ENCODE measurements at places on chromosomes 6 and 20.

GRCh38 chr6:161125591-161125990, 134.0 kb downstream of the MAP3K4 start:
- DNase-seq: no peak

GRCh38 chr6:94278146-94278545, 858.8 kb upstream of the EPHA7 start:
- no peak for DNase-seq

DNA sequence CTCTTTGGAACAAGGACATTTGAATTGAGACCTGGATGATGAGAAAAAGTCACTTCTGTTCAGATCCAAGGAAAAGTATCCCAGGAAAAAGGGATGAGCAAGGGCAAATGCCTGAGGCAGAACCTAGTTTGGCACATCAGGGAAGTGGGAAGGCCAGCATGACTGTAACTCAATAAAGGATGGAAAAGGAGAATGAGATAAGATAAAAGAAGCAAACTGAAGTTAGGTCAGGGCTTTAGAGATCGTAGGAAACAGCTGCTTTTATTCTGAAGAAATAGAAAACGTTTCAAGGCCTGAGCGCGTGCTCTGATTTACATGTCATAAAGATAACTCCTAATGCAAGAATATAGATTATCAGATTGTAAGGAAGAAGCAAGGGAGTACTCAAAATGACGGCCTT, 450.0 kb downstream of the FRK start:
- DNase-seq: no peak

DNA sequence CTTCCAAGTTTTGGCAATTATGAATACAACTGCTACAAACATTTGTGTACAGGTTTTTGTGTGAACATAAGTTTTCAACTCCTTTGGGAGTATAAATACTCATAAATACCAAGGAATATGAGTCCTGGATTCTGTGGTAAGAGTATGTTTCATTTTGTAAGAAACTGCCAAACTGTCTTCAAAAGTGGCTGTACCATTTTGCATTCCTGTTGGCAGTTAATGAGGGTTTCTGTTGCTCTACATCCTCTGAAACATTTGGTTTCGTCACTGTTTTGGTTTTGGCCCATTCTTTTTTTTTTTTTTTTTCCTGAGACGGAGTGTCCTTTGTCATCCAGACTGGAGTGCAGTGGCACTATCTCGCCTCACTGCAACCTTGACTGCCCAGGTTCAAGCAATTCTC, 8.5 kb downstream of the AP5S1 start:
- DNase-seq: no peak

GRCh38 chr6:5986861-5987260, 19.9 kb downstream of the NRN1 start:
- DNase-seq: no peak

GRCh38 chr6:47741807-47742206, 40.0 kb upstream of the OPN5 start:
- peak; percentile 40 for DNase-seq

- DNase-seq: no peak
Measured at GRCh38 chr6:54031169-54031568, 80.1 kb upstream of the MLIP start.

GRCh38 chr6:17741507-17741906, 34.8 kb upstream of the NUP153 start:
- DNase-seq: no peak

DNA sequence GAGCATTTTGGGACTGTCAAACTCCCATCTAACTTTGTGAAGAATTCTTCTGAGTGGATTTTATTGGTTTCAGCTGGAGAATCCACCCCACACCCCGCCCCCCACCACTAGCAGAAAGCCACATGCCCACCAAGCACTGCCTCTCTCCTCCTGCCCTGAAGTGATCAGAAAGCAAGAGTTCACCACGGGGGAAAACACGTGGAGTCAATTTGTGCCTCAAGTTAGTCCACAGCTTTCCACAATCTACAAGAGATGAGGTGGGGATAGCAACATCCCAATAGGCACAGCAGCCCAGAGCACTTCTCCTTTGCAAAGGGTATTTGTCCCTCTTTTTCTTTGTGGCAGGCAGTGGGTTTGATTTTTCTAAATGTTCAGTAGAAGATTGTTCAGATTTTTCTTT, 177.3 kb upstream of the NT5E start:
- no peak for DNase-seq

DNA sequence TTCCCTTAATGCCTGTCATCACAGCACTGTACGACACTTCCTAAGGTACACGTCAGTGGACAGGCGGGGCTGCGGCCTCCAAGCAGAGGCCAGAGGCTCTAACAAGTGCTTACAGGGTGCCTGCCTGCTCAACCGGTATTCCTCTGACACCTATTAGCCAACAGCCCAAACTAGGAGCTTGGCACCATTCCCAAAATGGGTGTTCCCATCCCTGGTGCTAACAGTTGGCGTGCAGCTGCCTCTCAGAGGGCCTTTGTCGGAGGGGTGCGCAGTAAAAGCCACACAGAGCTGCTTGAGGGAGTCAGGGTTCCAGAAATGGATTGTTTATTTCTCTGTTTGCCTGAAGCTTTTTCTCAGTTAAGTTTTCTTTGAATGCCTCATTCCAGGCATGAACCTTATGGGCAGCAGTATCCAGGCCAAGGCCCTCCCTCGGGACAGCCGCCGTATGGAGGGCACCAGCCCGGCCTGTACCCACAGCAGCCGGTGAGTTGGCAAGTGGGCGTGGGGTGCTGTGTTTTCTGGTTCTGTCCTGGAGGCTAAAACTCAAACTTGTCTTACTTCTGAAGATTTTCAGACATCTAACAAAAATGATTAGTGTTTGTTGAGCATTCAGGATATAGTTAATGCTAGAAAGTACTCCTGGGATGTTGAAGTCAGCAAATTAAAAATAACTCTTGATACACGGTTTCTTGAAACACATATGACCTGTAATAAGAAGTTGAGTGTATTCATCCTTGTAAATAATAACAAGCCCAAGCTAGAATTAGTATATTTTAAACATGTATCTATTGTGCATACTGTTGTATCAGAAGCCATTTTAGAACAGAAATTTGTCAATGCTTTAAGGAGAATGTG, 124.7 kb downstream of the TMEM242 start:
- DNase-seq: no peak

DNA sequence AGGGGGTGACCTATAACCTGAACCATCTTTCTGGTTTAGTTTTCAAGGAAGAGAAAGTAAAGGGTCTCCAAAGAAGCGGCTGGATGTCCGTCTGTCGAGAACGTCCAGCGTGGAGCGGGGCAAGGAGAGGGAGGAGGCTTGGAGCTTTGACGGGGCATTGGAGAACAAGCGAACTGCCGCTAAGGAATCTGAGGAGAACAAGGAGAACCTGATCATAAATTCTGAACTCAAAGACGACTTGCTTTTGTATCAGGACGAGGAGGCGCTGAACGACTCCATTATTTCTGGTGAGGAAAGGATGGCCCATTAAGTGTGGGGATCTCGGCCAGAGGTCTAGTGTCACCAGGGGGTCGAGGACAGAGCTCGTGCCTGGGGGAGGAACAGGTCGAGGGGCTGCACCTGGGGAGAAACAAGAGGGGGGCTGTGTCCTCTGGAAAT, 159.2 kb downstream of the SYCP2 start:
- DNase-seq: no peak

GRCh38 chr6:157020881-157021343, 243.7 kb downstream of the ARID1B start:
- DNase-seq: no peak

DNA sequence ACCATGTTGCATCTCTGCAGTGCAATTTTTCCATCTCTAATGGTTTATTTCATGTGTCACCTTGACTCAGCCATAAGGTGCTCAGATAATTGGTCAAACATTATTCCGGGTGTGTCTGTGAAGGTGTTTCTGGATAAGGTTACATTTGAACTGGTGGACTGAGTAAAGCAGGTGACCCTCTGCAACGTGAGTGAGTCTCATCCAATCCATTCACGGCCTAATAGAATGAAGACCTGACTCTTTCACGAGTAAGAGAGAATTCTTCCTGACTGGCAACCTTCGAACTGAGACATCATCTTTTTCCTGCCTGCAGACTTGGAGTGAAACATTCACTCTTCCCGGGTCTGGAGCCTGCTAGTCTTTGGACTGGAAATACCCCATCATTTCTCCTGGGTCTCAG, 77.1 kb upstream of the SLC22A23 start:
- no peak for DNase-seq

GRCh38 chr6:132400883-132401617, at the start of gene MOXD1:
Gene MOXD1 (minus strand): TSS chr6:132401475. CDS start chr6:132401426, 49 bp downstream.
- peak; percentile 64 for DNase-seq

DNA sequence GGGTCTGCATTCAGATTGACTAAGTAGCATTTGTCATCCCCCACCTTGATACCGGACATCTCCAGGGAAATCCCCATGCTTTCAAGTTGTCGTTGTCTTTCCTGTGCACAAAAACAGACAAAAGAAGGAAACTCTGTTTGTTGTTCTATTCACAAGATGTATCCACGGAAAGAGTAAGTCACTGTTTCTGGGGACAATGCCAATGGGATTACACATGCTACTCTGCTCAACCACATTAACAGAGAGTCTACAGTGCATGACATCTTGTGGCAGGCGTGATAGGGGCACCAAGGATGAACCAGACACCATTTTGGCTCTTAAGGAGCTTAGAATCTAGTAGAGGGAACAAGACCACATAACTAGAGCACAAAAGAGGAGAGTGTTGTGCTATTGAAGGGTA, 124.4 kb upstream of the NUP153 start:
- DNase-seq: no peak

- peak; percentile 80 for DNase-seq
Measured at GRCh38 chr6:42367353-42368011, 84.2 kb downstream of the TRERF1 start.

GRCh38 chr6:10582774-10583508, 61.8 kb downstream of the GCNT2 start:
- DNase-seq: no peak

DNA sequence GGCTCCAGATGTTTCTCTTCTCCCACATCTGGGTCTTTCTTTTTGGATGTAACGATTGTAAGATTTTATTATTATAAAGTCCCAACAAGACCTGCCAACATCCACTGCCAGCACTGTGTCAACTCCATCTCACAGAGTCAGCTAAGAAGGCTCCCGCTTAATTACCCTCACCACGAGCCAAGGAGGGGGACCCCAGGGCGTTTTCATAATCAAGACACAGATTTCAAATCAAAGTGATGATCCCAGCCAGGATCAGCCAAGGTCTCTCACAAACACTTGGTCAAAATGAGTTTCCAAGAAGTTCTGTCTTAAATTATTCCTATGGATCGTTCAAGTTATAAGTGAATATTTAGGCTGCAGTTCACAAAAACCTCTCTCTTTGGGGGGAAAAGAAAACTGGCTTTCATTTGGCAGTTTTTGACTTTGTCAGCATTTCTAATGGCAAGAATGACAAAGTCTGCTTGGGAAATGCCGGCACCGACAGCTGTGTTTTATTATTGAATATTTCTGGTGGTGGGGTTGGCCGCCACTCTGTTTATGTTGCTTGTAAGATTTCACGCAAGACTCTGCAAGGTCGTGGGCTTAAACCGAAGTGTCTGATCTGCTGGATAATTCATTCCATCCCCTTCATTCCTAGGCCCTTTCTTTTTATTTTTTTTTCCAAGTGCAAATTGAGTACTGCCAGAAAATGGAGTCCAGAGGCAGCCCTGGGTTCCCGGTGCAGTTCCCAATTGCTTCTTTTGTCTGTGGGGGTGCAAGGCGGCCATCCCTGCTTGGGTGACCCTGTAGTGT, 170.2 kb upstream of the PMEPA1 start:
- DNase-seq: no peak

GRCh38 chr6:43879722-43880121, 109.7 kb downstream of the VEGFA start:
- DNase-seq: no peak

DNA sequence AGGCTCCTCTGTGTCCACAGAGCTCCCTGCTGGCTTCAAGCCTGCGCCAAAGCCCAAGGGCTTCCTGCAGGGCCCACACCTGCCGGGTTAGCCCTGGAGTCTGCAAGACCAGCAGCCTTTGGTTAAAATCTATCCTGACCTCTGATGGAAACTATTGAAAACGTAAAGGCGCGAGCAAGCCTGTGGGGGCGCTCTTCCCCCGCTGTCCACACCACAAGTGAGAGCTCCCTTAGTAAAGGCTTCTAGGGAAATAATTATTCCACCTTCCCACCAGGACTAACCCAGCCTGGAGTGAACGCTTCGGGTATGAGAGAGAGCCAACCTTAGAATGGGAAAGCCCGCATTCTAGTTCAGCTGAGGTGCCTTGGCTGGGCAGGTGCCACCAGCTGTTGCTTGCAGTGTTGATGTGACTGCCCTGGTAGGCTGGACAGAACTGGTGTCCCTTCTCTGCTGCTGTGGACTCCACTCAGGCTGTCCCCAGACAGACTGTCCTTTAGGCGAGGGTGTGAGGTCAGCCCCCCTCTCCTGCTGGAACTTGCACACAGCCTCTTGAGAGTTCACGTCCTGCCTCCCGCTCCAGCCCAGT, 68.7 kb downstream of the SYTL3 start:
- DNase-seq: no peak

DNA sequence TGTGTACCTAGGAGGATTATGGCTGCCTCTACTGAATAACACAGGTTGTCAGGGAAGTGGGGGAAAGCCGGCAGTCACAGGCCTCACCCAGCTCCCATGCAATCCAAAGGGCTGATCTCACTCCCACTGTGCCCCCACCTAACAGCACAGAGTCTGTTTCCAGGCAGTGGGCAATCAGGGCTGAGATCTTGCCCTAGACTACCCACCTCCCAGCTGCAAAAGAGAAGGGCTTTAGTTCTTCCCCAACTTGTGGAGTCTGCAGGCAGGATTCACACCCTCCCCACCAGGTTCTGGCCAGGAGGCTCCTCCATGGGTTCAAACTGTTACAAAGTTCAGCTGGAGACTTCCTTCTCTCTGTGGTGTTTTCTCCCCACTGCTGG, 66.0 kb upstream of the OLIG3 start:
- no peak for DNase-seq

DNA sequence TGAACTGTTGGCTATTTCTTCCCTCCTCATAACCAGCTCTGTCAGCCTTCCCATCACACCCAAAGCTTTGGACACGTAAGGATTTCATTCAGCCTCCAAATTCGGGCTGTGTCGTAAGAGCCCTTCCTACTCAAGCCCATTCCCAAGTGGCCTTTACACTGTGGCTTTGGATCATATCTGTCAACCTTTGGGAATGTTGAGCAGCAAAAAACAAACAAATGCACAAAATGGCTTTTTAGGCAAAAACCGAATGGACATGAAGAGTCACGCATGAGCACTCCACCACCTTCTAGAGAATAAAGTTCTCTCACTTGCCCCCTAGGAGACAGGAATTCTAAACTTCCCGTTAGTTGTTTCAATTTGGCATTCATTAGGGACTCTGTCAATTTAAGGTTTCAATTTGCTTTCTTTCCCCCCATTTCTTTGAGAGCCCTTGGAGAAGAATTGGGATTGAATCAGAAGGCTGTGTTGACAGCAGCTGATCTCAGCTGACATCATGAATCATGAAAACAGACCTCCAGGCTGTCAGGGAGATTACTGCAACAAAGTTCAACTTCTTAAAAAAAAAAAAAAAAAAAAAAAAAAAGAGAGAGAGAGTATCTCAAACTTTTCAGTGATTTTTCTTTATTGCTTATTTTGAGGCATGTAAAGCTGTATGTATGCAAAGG, 110.3 kb downstream of the BCAS1 start:
- no peak for DNase-seq

All from GM06990 (cell line).